ENCODE measurements at places on chromosomes 12 and 14.

DNA sequence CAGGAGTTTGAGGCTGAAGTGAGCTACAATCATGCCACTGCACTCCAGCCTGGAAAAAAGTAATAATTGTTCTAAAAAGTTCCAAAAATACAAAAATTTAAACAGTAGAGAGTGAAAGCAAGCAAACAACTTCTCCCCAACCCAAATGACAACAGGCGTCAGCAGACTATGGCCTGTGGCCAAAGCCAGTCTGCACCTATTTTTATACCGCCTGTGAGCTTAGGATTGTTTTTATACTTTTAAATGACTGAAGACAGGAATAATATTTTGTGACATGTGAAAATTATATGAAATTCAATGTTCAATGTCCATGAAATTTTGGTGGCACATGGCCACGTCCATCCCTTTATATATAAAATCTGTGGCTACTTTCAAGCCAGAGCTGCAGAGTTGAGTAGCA lies 48.2 kb upstream of the TMCC3 start:
- no peak for DNase-seq

DNA sequence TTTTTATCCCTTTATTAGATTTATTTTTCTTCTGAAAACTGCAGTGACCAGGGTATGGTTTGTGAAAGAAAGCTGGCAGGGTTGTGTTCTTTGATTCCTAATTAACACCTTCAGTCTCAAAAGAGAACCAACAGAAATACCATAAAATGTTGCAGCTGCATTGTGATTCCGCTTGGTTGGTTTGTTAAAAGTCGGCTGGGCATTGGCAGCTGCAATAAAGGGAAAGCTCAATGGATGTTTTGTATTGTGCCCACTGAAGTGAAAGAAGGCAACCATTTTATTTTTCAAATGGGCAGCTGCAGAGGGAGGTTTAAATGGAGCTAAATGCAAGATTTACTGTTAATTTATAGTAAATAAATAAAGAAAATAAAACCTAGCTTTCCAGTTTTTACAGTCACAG lies 16.7 kb downstream of the LGR5 start:
- DNase-seq, result no peak

- DNase-seq, result no peak
Measured at GRCh38 chr12:105384220-105384619, 53.7 kb downstream of the C12orf75 start.

GRCh38 chr12:56590237-56590830 lies 39.8 kb downstream of the BAZ2A start:
- peak; percentile 28 for DNase-seq

DNA sequence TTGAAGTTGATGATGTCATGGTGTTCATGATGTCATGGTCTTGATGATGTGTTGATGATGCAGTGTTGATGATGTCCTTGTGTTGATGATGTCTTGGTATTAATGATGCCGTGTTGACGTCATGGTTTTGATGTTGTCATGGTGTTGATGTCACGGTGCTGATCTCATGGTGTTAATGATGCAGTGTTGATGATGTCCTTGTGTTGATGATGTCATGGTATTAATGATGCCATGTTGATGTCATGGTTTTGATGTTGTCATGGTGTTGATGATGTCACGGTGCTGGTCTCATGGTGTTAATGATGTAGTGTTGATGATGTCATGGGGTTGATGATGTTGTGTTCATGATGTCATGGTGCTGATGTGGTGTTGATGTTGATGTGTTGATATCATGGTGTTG lies 48.0 kb upstream of the RIMBP2 start:
- DNase-seq, result no peak

DNA sequence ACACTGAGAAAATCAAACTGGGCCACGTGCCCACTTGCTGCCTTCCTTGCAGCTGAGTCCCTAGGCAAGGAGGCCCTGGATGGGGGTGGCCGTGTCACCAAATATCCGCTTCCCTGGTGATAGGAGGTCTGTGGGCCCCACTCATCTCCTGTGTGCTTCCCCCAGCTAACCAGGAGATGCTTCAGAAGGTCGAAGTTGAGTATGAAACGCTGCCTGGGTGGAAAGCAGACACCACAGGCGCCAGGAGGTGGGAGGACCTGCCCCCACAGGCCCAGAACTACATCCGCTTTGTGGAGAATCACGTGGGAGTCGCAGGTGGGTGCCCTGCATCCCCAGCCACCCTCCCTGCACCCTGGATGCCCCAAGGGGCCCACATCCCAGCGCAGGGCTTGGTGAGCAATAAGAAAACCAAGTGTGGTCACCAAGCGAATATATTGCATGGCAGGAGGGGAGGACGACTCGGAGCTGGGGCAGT lies 6.8 kb upstream of the SIVA1 start:
- no peak for DNase-seq

DNA sequence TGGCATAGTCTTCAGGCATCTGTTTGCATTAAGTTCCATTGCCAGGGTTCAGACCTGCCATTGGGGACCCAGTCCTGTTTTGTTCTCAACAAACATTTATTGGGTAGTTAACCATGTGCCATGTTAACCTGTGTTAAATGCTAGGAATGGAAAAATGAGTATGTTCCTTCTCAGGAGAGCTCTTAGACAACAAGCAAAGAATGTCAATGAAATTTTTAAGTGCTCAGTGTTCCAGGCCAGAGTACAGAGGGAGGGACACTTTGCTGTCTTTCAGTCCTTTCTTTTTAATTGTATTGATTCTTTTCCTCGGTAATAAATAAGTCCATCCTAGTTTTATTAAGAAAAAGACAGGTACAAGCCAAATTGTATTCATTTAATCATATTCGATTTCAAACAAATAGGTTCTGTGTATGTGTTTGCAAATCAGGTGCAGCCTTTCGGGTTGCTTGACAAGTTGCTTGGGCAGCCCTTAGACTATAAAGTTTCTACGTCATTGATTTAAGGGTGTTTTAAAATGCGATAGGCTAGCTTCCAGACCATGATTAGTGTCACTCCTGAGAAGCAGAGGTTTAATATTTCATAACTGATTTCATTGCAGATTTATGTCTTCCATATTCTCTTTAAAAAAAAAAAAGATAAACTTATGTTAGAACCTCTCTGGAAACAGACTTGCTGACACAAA lies 123.1 kb downstream of the DERA start:
- DNase-seq, result no peak

- peak; percentile 77 for DNase-seq
Measured at GRCh38 chr14:91897106-91897701, 29.9 kb upstream of the TC2N start.

GRCh38 chr14:77859934-77860570 lies 60.1 kb downstream of the ADCK1 start:
- no peak for DNase-seq

Data from suppressor macrophage (primary cell).